ENCODE measurements at places on chromosomes 16 and 17.
A peak's percentile ranks its signal among the peaks of the same experiment; 100 is the strongest.

DNA sequence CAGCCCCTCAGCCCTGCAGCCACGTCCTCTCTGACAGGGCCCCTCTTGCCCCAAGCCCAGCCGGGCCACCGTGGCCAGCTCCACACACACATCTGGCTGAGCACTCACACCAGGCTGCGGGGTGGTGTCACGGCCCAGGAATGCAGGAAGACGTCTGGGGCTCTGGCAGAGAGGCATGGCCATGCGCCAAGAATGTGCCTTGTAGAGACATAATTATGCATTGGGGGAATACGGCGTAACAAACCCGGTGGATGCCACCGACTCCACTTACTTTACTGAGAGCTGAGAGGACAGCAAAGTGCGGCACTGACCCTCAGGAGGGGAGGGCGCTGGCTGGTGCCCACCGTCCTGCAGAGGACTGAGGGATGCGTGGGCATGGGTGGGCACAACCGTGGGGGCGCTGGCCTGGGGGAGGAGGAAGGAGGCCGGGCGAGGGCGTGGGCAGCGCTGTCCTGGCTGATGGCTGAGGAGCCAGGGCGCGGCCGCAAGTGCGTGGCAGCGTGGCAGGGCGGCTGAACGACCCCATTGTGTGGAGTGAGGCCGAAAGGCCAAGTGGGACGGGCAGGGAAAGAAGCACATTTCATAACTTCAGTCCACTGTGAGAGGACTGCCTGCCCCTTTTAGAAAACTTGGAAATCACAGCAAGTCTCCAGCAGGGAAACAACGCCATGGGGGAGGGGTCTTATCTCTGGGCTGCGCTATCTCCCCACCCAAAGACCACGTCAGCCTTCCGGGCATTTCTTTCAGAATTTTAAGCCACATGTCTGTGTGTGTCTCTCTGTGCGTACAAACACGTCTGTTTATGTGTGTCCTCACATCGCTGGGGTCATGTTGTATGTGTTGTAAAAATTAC is 30.6 kb downstream of the METRNL start:
- peak; percentile 12 for DNase-seq

GRCh38 chr16:24027466-24027865 is 191.7 kb downstream of the PRKCB start:
- no peak for DNase-seq

DNA sequence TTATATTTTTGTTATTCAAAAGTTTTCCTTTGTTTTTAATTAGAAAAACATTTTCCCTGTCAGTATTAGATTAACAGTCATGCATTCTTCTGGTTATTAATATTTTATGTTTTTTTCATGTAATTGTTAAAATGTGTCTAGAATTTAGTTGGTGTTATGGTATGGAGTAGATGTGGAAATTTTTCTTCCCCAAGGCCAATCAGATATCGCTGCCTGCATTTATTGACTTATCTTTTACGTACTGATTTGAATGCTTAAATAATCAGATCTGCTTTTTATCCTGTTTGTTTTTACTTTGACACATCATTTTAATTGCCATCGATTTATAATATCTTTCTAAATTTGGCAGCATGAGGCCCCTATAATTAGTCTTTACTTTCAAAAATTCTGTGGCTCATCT is 13.6 kb downstream of the FTO start:
- no peak for DNase-seq

- no peak for DNase-seq
Measured at GRCh38 chr16:11211061-11211976, 44.7 kb downstream of the SOCS1 start.

DNA sequence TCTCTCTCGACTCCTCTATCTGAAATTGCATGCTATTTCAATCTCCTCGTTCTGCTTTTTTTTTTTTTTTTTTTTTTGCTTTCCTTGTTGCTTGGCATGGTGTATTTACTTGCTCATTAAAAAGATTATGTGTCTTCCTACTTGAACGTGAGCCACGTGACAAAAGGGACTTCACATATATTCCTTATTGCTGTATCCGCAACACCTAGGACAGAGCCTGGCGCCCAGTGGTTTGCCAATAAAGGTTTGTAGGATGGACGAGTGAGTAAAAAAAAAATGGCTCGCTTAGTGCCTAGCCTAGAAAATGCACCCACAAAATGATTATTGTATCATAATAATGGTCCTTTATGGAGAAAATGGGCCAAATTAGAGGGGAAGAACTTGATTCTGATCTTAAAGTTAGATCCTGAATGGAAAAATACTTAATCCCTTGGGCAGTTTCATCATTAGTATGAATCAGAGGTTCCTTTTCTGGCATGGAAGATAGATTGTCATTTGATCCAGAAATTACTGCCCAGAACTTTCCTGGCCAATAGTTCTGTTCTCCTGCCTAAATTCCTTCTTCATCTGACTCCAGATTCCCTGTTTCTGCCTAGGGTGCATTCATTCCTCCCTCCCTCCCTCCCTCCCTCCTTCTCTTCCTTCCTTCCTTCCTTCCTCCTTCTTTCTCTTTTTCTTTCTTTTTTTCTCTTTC is 13.6 kb upstream of the TMEM220 start:
- no peak for DNase-seq

GRCh38 chr17:32783602-32784001 is 93.3 kb downstream of the MYO1D start:
- peak; percentile 83 for DNase-seq

DNA sequence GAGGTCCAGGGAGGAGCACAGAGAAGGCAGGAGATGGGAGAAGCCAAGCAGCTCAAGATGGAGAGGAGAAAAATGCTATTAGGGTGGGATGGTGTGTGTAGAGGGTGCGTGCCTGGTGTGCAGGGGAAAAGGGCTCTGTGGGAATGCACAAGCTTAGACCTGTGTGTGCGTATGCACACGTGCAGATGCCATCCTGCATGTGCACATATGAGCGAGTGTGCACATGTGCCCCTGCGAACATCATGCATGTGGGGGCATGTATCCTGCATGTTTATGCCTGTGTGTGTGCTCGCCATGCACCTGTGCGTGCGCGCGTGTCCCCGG is 438 bp upstream of the KCNJ12 start:
- DNase-seq: no peak
